Left ventricle myocardium superior (tissue), 1 donor: ENCODE measurements at places on chromosomes 4 and X. TPM values are rescaled to one million over a fixed set of nuclear protein-coding genes. Genes with fewer than 3 reads are reported as not detected.

- DNase-seq, result no peak
Observed at GRCh38 chrX:13759152-13759718, 24.7 kb downstream of the OFD1 start.

DNA sequence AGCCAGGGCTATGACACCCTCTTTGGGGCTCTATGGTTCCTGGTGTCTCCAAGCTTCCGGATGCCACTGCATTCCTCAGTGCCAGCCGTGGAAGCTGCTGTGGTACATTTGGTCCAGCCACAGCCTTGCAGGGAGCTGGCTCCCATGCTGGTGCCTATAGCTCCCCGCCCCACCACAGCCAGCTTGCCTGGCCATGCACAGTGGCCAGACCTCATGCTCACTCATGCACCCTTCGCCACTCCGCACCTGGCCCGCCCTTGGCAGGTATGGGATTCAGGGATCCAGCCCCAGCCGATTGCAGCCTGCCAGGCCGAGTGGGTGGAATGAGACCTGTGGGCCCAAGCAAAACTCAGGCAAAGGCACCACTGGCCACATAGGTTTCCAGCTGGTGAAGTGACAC, 354.8 kb downstream of the GRIA2 start:
- no peak for DNase-seq

GRCh38 chr4:189087971-189088370, 852.7 kb upstream of the FRG1 start:
- DNase-seq, result no peak

GRCh38 chr4:108097990-108098553, 70.7 kb downstream of the LEF1 start:
- no peak for DNase-seq

GRCh38 chr4:151668689-151669402, 92.0 kb downstream of the GATB start:
- no peak for DNase-seq

DNA sequence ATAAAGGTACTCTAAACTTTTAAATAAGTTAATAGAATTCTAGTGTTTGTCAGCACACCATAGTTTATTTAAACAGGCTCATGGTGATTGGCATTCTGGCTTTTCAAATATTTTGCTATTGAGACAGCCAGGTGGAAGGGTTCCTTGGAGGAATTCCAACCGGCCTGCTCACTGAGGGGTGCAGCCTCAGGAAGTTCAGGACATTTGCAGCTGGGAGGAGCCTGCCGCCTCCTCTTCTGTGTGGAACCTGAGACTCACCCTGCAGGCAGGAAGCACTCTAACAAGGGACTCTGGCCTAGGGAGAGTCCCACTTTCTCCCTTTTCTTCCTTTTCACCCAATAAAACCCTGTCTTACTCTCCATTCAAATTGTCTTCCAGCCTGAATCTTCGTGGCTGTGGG, 1328.0 kb downstream of the FSTL5 start:
- no peak for DNase-seq

DNA sequence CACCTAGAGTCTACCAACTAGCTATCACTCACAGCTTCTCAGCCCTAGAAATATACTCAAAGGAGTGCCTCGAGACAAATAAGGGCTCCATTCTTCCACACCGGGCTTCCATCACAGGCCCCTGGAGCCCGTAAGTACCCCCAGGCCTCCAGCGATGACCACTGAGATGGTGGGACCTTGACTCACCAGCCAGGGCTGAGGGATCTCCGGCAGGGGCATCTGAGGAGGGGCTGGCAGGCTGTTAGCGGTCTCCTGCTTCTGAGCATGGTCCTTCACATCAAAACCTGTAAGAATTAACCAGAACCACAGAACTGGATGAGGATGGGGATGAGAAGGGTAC, 71.3 kb downstream of the AFAP1 start:
- no peak for DNase-seq

- no peak for DNase-seq
Observed at GRCh38 chr4:151745481-151746231, 15.2 kb downstream of the GATB start.

- DNase-seq, result peak; percentile 22
Observed at GRCh38 chr4:168362025-168362401, 43.5 kb upstream of the DDX60 start.

DNA sequence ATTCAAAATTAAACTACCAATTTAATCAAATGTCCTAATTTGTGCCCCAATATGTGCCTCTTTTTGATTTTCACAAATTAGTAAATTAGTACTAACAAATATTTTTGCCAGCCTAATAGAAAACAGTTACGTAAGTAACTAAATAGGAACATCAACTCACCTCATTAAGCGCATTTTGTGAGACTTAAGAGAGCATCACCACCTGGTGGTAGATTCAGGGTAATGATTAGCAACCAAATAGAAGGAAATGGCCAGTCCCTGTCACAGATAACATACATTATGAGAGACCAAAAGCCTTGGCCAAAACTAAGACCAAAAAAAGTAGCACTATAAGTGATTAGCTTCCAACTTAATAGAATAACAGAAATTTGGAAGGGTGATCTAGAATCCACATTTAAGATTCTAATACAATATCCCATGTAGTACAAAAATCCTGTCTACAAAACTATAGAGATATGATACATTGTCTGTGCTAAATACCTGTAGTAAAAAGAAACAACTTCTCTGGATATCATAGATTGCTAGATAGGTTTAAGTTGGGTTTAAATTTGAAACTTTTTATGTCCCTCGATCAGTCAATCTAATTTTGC, 46.7 kb downstream of the C4orf46 start:
- no peak for DNase-seq

GRCh38 chrX:38151441-38151840, 69.2 kb downstream of the SRPX start:
- DNase-seq, result no peak

GRCh38 chr4:160546201-160546600, 1443.3 kb downstream of the RAPGEF2 start:
- no peak for DNase-seq

GRCh38 chr4:169566021-169566818, 46.2 kb downstream of the NEK1 start:
- no peak for DNase-seq

- DNase-seq, result no peak
Observed at GRCh38 chr4:54337009-54337408, 107.9 kb downstream of the PDGFRA start.

- DNase-seq, result no peak
Observed at GRCh38 chrX:72207366-72207765, 25.8 kb downstream of the PIN4 start.

- DNase-seq, result no peak
Observed at GRCh38 chr4:138647433-138647832, 368.1 kb upstream of the NOCT start.

- DNase-seq, result no peak
Observed at GRCh38 chr4:158172261-158173258, at the start of gene GASK1B. TSS of gene GASK1B (minus strand) at chr4:158173025. CDS start at chr4:158171375, 1,650 bp downstream.

Gene LRAT
- total RNA-seq, result 0.27 TPM

Gene OGT
- total RNA-seq, result 96.4 TPM

Gene RGN
- 18.7 TPM for total RNA-seq

Gene ASB9
- total RNA-seq, result 0.55 TPM

Gene MAB21L2
- 0.17 TPM for total RNA-seq

Gene NLGN4X
- 3.1 TPM for total RNA-seq
